ENCODE measurements at places on chromosomes 2 and 18.

DNA sequence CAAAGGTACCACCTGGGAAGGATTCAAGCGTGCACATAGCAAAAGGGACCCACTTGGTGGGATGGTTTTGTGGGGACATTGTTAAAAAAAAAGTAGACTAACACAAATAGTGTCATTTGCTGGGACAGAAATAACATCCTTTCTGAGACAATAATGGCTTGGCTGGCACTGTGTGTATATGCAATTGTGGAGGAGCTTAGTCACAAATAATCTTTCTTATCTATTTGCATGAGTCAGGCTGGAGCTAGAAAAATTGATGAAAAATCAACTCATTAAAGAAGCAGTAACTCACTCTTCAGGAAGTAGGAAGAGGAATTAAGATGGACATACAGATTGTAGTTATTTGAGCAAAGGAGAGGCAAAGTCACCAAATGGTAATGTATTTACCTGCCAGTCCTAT, 29.5 kb upstream of the ITGB6 start:
- no peak for DNase-seq

DNA sequence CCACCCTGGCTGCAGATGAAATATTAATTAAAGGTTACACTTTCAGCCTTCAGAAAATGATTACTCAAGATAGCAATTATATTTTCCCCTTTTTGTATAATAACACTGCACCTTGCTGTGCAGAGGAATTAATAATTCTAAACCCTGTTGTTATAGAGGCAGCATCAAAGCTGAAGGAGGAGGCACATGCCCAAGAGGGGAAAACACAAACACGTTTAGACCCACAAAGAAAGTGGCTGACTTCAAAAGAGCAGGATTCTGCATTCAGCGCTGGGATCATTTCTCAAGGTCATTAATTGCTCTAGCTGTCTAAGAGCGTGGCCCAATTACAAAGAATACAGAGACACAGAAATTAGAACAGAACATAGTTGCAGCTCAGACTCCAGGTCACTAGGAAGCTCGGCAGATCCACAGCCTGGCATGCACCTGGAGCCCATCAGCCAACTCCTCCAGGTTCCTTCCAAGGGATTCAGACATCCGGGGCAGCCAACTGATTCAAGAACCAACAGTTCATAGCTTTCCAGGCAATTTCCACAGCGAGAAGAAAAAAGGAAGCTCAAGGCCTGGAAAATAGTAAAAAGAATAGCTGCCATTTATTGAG, 102.3 kb upstream of the ID2 start:
- DNase-seq, result no peak

DNA sequence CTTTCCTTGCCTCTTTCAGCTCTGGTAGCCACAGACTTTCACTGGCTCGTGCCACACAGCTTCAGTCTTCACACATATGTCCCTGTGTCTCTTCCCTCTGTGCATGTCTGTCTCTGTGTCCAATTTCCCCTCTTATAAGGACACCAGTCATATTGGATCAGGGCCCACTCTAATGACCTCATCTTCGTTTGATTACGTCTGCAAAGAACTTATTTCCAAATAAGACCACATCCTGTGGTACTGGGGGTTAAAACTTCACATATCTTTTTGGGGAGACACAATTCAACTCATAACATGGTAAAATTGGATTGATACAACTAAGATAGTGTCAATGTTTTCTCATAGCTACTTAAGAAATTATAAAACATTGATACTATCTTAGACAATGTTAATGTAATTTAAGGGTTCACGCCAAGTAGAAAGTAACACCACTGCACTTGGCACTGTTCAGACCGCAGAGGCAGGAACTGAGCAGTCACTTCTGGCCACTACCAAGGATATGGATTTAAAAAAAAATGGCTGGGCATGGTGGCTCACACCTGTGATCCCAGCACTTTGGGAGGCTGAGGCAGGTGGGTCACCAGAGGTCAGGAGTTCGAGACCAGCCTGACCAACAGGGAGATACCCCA, 119.6 kb upstream of the EPAS1 start:
- no peak for DNase-seq

DNA sequence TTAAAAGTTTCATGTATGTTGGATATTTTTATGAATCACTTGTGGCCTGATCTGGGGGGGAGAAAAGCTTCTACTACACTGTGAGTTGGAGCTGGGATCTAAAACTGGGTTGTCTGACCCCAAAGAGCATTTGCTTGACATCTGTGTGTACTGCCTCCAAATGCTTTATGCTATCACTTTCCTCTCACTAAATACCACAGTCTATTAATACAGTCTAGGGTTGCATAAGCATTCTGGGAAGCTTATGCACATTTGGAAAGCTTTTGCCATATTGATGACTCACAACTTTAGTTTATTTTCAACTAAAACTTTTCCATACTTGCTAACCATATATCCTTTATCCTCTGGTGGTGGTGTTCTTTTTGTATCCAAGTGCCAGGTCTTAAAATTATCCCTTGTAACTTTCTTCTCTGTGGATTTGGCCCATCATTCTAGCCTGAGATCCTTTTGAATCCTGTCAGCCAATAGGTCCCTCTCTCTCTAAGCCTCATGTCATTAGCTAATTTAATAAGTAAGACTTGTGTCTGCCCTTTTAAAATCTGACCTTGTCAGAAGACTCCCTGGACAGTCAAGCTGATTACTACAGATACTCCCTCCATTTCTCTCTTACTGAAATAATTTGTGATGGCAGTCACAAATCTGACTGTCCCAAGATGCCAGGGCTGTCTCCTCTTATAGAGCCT, 72.7 kb downstream of the NXPH2 start:
- no peak for DNase-seq

GRCh38 chr2:150625303-150625702, 137.8 kb upstream of the RND3 start:
- DNase-seq, result no peak

GRCh38 chr18:67373636-67374035, 142.9 kb downstream of the DSEL start:
- no peak for DNase-seq

DNA sequence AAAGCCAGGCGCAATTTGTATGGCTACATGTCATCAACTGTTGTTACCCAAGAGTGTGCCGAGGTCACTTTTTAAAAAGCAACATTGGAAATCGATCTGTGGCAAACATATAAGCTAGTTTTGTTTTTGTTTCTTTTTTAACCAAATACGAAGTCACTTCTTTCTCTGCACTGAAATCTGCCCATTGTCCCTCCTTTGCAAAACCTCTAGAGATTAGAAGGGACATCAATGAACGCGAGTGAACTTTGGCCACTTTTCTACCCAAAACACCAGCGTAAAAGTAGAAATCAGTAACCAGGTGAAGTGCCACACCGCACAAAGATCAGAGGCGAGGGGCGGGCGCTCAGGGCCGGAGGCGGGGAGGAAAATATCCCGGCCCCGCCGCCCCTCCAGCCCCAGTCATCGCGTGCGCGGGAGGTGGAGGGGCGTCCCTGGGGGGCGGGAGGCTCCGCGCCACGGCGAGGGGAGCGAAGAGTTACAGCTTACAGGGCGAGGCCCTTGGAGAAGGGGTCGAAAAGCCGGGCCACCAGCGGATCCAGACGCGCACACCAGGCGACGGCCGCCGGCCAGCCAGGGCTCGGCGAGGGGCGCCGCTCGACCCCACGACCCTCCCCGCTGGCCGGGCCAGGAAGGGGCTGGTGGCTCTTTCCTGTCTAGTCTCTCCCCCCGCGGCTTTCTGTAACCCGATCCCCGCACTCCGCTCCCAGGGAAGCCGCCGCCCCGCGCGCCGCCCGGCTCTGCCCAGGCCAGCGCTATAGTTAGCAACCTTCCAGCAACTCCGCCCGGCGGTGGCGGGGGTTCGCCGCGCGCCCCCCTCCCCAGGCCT, 993 bp downstream of the RBMS1 start:
- no peak for DNase-seq

DNA sequence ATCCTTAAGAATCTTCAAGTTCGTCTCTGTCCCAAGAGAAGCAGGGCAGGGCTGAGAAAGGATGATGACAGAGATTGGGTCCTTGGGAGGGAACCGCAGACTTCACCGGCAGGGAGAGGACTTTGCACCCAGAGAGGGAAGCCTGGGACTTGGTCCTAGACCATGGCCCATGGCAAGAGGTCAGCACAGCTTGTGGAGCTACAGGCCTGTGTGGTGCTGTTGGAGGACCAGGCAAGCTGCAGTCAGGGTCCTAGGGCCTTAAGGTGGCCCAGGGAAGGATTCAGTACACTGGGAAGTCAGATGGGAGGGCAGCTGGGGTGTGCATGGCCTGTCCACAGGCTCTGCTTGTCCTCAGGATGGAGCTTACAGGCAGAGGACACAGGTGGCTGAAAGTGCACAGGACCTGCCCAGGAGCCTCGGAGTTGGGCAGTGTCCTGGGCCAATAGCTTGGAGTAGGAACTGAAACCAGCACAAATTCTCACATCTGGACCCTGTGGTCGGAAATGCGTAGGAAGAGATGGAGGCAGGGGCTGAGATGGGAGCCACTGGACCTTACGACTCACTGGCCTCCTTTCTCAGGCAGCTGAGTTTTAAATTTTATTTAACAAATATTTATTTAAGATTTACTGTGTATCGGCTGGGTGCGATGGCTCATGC, 56.4 kb upstream of the TCF7L1 start:
- DNase-seq, result no peak

- no peak for DNase-seq
These were observed 194.0 kb downstream of the ZNF407 start for GRCh38 chr18:74791501-74792194.

DNA sequence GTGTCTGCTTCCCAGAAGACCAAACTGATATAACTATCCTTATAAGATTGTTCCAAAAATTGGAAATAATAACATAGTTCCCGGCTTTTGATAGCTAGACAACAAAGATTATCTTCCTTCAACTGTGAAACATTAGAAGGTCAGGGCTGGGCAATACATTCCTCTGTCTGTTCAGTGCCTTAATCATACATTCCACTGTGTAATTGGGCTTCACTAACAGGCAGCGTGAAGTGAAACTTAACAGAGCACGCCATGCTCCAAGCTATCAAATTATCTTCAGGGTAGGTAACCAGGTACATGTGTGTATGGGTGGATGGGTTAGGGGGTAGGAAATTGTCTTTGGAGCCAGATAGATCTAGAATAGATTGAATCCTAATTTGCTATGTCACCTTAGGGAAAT, 23.5 kb upstream of the ARL5A start:
- DNase-seq, result no peak

All from esophagus squamous epithelium (tissue), 5 donors.